ENCODE measurements at places on chromosomes 5 and 9. TPM values are rescaled to one million over a fixed set of nuclear protein-coding genes. Genes with fewer than 3 reads are reported as not detected.

GRCh38 chr5:60686157-60686556, 13.8 kb downstream of the DEPDC1B start:
- DNase-seq, result no peak
- no peak overlapping the region for H3K4me3 ChIP-seq
- no peaks in the 10 kb centered on the region for H3K4me1 ChIP-seq
- peaks cover 7% of the 10 kb centered on the region for H3K36me3 ChIP-seq

DNA sequence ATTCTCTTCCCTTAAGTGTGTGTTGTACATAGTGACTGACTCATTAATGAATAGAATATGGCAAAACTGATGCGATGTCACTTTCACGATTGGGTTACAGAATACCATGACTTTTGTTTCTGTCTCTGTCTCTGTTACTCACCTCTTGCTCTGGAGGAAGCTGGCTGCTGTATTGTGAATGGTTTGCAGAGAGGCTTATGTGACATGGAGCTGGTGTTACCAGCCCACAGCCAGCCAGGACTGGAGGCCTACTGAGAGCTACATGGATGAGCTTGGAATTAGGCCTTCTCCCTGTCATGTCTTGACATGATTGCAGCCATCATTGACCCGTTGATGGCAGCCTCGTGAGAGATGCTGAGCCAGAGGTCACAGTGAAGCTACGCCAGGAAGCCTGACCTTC, 161.9 kb downstream of the TAF11L14 start:
- no peak overlapping the region for H3K27ac ChIP-seq
- no peaks in the 10 kb centered on the region for H3K36me3 ChIP-seq
- no peaks in the 10 kb centered on the region for H3K27me3 ChIP-seq
- no peaks in the 10 kb centered on the region for H3K4me1 ChIP-seq
- H3K4me3 ChIP-seq, result no peak overlapping the region

GRCh38 chr9:98150721-98151120, 31.7 kb upstream of the TRIM14 start:
- DNase-seq, result no peak
- no peaks in the 10 kb centered on the region for H3K27me3 ChIP-seq
- H3K4me1 ChIP-seq, result peaks cover 17% of the 10 kb centered on the region
- H3K27ac ChIP-seq, result no peak overlapping the region
- H3K4me3 ChIP-seq, result no peak overlapping the region

- H3K4me1 ChIP-seq, result no peaks in the 10 kb centered on the region
- no peak overlapping the region for H3K27ac ChIP-seq
- no peaks in the 10 kb centered on the region for H3K36me3 ChIP-seq
These were observed 59.3 kb downstream of the FSTL4 start for GRCh38 chr5:133552925-133553525.

DNA sequence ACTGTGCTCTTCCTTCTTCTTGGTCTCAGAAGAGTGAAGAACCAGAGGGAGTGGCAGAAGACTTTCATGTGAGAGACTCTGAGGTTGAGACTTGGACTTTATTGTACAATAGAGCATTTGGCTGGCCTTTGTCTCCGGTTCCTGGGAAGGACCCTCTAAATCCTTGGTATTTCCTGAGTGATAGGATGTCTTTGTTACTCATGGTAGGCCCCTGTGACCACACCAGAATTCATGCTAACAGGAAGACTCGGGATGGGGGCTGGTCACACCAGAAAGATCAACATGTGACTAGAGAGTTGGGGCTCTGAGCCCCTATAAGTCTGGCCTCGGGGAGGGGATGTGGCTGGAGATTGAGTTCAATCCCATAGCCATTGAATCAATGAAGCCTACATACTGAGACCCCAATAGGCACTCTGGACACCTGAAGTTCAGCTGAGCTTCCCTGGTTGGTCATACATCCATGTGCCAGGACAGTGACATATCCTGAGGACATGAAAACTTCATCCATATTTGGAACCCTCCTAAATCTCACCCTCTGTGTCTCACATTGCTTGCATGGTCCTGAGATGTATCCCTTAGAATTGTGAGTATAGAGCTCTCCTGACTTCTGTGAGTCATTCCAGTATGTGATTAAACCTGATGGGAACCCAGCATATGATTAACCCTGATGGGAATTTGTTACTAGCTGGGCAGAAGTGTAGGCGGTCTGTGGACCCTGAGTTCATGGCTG, 201.7 kb downstream of the GADD45G start:
- no peaks in the 10 kb centered on the region for H3K36me3 ChIP-seq
- H3K27ac ChIP-seq, result no peak overlapping the region
- no peak for DNase-seq

DNA sequence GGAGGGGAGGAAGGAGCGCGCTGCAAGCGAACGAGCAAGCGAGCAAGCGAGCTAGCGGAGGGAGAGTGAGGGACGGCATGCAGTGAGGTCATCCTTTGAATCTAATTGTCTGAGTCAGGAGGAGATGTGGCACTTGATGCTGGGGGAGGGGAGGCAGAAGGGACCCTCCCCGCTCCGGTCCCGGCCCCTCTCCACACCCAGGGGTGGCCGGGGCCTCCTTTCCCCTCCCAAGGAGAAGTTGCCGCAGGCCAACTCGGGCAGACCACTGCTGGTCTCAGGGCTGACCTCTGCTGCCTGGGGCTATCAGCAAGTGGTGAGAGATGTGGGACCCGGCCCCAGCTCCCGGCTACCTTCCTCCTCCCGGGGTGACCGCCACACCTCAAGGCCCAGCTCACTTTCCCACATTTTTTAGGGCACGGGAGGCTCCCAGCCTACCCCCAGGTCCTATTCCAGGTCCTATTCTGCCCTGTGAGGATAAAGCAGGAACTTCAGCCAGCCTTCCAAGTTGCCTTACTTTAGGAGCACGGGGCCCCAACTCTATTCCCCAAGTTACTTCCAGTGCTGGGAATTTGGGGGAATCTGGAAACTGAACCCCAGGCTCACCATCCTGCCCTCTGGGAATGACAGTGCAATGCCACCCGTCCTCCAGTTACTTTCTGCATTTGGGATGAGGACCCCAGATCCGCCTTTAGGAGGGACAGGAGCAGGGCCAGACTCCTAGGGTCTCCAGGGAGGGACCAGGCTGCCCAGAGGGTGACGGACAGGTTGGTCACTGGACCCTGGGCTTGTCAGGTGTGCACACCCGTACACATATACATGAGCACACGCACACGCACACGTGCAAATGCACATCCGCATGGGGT, 11.1 kb downstream of the CNTFR start:
- H3K27ac ChIP-seq, result no peak overlapping the region
- H3K27me3 ChIP-seq, result peaks cover 23% of the 10 kb centered on the region
- no peaks in the 10 kb centered on the region for H3K36me3 ChIP-seq
- DNase-seq, result no peak
- no peaks in the 10 kb centered on the region for H3K4me1 ChIP-seq

Gene SARDH
- 0.15 TPM for total RNA-seq

GRCh38 chr9:117543089-117543488, 128.2 kb upstream of the ASTN2 start:
- H3K36me3 ChIP-seq, result no peaks in the 10 kb centered on the region
- DNase-seq, result no peak
- no peak overlapping the region for H3K4me3 ChIP-seq
- no peak overlapping the region for H3K27ac ChIP-seq
- H3K4me1 ChIP-seq, result no peaks in the 10 kb centered on the region

Gene SPOCK1
- 0.77 TPM for total RNA-seq

Gene PCDHB2
- 0.13 TPM for total RNA-seq

GRCh38 chr9:85142496-85142911, 473.0 kb downstream of the NTRK2 start:
- no peaks in the 10 kb centered on the region for H3K36me3 ChIP-seq

Gene FBP1
- total RNA-seq, result not detected

GRCh38 chr9:12737871-12738270, 36.9 kb upstream of the LURAP1L start:
- no peaks in the 10 kb centered on the region for H3K36me3 ChIP-seq
- no peaks in the 10 kb centered on the region for H3K27me3 ChIP-seq
- H3K4me3 ChIP-seq, result no peak overlapping the region
- no peak for DNase-seq

- no peaks in the 10 kb centered on the region for H3K36me3 ChIP-seq
- peak overlapping the region; percentile 91 for H3K4me3 ChIP-seq
- H3K27me3 ChIP-seq, result no peaks in the 10 kb centered on the region
These were observed 2.0 kb downstream of the CYFIP2 start for GRCh38 chr5:157267761-157268480.

- no peak overlapping the region for H3K4me3 ChIP-seq
- no peak overlapping the region for H3K27ac ChIP-seq
- H3K36me3 ChIP-seq, result no peaks in the 10 kb centered on the region
- DNase-seq, result no peak
- peaks cover 3% of the 10 kb centered on the region for H3K4me1 ChIP-seq
These were observed 367.5 kb downstream of the DEPDC1B start for GRCh38 chr5:60332244-60333004.

- H3K36me3 ChIP-seq, result no peaks in the 10 kb centered on the region
- no peaks in the 10 kb centered on the region for H3K4me1 ChIP-seq
- no peak overlapping the region for H3K4me3 ChIP-seq
- H3K27me3 ChIP-seq, result no peaks in the 10 kb centered on the region
- H3K27ac ChIP-seq, result no peak overlapping the region
These were observed 138.1 kb downstream of the EMB start for GRCh38 chr5:50302815-50303490.

DNA sequence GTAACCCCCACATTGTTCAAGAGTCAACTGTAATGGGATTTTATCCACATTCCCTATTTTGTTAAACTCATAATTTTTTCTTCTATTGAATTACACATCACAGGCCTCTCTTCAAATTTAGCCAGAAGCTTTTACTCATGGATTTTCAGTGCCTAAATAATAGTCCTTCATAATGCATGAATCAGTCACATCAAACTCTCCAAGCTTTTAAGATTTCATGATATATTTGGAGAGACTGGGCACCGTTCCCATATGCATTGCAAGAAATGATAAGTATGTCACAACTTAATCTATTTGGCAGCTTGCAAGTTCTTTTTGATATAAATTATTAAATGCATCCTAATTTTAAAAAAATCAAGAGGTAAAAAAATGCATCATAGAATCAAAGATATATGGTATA, 465.9 kb downstream of the DMAC1 start:
- no peaks in the 10 kb centered on the region for H3K36me3 ChIP-seq
- no peak for DNase-seq
- H3K4me3 ChIP-seq, result no peak overlapping the region
- no peaks in the 10 kb centered on the region for H3K4me1 ChIP-seq

DNA sequence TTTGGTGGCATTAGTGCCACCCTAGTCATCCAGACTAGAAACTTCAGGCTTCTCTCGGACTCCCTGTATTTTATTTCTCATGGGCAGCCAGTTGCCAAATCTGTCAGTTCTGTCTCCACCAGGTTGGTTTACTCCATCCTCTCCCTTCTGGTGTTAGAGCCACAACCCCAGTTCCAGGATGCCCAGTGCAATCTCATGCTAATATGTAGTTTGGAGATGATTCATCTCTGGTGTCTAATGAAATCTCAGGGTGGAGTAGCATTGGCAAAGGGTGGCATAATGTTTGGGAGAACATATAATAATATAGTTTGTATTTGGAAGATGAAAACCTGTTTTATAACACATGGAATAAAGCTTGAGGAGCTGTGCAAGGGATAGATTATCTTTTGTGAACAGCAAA, 30.2 kb downstream of the SLC46A2 start:
- H3K27ac ChIP-seq, result no peak overlapping the region
- H3K4me1 ChIP-seq, result peaks cover 46% of the 10 kb centered on the region
- DNase-seq, result no peak
- no peaks in the 10 kb centered on the region for H3K36me3 ChIP-seq

DNA sequence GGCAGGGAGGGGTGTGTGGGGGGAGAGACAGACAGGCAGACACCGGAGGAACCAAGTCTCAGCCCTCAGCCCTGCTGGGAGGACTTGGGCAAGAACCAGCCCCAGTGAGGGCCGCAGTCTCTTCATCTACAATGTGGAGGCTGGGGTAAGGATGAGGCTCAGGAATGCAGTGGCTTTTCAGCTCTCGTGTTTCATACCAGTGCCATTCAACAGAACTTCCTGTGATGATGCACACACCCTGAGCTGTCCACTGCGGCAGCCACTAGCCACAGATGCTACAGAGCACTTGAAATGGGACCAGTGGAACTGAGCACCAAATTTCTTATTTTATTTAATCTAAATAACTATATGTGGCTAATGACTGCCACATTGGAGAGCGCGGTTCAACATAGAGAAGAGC, 10.7 kb downstream of the CAMK2A start:
- no peaks in the 10 kb centered on the region for H3K4me1 ChIP-seq
- DNase-seq, result no peak

DNA sequence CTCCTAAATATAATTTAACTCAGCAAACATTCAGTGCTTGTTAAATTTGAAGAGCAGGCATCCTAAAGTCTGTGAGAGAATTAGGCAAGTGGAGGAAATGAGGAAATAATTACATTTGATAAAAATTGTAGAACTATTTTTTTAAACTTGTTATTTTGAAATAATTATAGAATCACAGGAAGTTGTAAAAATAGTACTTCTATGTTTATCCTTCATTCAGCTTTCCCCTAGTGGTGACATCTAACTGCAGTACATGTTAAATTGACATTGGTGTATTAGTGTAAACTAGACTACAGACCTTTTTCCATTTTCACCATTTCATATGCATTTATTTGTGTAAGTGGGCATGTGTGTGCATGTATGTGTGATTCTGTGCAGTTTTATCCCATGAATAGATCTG, 51.6 kb downstream of the F2RL2 start:
- H3K4me3 ChIP-seq, result no peak overlapping the region
- H3K36me3 ChIP-seq, result no peaks in the 10 kb centered on the region
- no peaks in the 10 kb centered on the region for H3K27me3 ChIP-seq
- H3K4me1 ChIP-seq, result no peaks in the 10 kb centered on the region
- no peak overlapping the region for H3K27ac ChIP-seq

DNA sequence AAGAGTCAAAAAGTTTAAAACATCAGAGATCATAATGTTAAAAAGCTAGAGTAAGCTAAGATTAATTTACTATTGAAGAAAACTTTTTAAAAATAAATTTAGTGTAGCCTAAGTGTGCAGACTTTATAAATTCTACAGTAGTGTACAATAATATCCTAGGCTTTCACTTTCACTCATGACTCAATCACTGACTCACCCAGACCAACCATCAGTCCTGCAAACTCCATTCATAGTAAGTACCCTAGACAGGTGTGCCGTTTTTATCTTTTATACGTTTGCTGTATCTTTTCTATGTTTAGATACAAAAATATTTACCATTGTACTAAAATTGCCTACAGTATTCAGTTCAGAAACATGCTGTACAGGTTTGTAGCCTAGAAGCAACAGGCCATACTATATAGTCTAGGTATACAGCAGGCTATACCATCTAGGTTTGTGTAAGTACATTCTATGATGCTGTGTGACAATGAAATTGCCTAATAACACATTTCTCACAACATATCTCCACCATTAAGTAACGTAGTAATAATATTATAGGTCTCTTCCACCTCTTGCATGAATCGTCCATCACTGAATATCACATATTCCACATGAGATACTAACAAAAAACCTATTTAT, 59.2 kb downstream of the MEGF9 start:
- no peaks in the 10 kb centered on the region for H3K36me3 ChIP-seq
- no peak overlapping the region for H3K4me3 ChIP-seq
- H3K4me1 ChIP-seq, result no peaks in the 10 kb centered on the region
- H3K27ac ChIP-seq, result no peak overlapping the region

GRCh38 chr9:93665637-93666438, 89.5 kb downstream of the PHF2 start:
- no peaks in the 10 kb centered on the region for H3K36me3 ChIP-seq
- no peaks in the 10 kb centered on the region for H3K27me3 ChIP-seq
- no peak for DNase-seq
- H3K27ac ChIP-seq, result no peak overlapping the region

Gene SPINK13
- not detected for total RNA-seq

- no peaks in the 10 kb centered on the region for H3K4me1 ChIP-seq
- no peak overlapping the region for H3K4me3 ChIP-seq
- H3K27me3 ChIP-seq, result no peaks in the 10 kb centered on the region
- H3K36me3 ChIP-seq, result no peaks in the 10 kb centered on the region
- H3K27ac ChIP-seq, result no peak overlapping the region
These were observed 20.5 kb upstream of the ARHGEF28 start for GRCh38 chr5:73605223-73606087.

Measured in GM12878 (cell line).